Fibroblast of skin of back (primary cell): ENCODE measurements at places on chromosomes 4 and X.

DNA sequence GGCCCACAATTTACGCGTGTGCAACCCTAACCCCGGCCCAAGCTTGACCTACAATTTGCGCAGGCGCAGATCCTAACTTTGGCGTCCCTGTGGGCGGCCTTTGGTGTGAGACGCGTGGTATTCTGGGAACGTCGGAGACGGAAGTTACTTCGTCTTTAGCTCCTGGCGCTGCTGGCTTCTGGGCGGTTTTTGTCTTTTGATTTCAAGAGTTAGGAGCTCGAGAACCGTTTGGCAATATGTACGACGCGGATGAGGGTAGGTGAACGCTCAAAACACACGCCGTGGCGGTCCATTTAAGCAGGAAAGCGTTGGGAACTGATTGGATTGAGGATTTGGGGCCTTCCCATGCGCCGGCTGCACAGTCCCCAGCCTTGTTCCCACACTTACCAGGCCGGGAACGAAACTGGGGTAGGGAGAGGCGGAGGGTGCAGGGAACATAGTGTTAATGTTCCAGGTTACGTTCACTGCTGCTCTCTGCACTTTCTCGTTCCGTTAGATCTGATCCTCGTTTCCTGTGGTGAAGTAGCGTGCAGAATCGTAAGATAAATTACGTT is at the start of gene POLR2B:
POLR2B (plus strand) TSS at position 147 of the 554 bp plus-strand sequence; CDS start at position 237, 90 bp downstream.
- DNase-seq: peak; percentile 94

DNA sequence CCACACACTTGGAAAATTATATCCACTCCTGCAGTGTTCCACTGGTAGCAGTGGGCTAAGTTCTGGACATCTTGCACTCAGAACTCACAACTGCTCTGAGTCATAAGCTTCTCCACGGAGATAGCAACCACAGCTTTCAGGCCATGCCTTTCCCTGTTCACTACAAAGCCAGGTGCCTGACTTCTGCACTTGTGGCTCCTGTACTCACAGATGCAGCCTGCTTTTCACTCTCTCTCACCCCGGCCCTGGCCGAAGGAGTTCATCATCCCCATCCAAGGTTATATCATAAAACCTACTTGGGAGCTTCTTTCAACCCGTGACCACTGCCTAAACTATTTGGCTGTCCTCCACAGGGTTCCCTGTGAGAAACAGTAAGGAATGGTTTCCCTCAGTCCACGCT is 999.4 kb downstream of the GLUD2 start:
- peak; percentile 25 for DNase-seq

- no peak for DNase-seq
Measured at GRCh38 chr4:14241574-14241973, 614.0 kb upstream of the BOD1L1 start.

- no peak for DNase-seq
Measured at GRCh38 chrX:94612140-94612539, 938.1 kb downstream of the FAM133A start.

DNA sequence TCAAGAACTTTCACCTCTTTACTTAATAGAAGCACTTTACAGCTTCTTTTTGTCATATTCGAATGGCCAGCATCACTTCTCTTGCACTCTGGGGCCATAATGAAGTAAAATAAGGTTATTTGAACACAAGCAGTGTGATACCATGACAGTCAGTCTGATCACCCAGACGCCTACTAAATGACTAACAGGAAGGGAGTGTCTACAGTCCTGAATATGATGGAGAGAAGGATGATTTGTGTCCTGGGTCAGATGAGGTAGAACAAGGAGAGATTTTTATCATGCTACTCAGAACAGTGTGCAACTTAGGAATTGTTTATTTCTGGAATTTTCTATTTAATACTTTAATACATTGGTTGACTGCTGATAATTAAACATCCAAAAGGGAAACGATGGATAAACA is 284.2 kb upstream of the F9 start:
- no peak for DNase-seq

- peak; percentile 6 for DNase-seq
Measured at GRCh38 chrX:100368167-100368566, 41.9 kb downstream of the PCDH19 start.
